ENCODE measurements at places on chromosomes 7 and 10.

DNA sequence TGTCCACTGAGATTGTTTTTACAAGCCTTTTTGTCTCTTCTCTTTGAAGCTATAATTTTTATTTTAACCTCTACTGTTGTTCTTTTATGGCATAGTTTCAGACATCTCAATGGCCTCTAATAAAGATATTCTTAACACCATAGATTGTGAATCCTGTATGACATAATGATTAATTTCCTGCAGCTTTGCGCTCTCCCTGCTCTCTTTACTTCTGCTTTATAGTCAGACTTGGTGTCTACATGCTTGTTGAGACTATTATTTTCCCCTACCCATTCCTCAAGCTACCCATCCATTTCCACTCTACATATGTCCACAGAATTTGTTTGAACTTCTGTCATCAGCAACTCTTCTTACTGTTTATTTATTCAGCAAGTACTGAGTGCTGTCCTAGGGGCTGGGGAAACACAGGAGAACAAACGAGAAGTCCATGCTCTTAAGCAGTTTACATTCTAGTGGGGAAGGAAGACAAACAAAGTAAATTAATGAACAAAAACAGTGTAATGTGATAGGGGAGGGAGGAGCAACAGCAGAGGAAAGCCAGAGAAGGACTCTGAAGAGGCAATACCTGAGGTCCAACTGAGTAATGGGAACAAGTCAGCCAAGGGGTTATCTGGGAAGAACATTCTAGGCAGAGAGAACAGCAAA, 110.1 kb downstream of the CDK14 start:
- no peak for DNase-seq

DNA sequence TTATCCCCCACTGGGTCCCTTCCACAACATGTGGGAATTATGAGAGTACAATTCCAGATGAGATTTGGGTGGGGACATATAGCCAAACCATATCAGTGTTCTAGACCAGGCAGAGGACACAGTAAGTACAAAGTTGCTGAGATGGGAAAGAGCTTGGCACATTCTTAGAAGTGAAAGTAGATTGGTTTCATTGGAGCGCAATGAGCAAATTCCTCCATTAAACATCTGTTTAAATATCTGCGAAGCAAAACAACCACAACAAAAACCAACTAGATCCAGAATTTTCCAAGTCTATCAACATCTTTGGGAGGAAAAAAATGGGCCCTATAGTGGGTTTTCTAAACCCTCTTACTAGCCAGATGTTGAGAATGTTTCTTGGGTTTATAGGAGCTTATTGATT, 80.0 kb upstream of the STEAP1B start:
- DNase-seq, result no peak

- no peak for DNase-seq
These were observed 22.3 kb downstream of the BZW2 start for GRCh38 chr7:16668049-16668858.

DNA sequence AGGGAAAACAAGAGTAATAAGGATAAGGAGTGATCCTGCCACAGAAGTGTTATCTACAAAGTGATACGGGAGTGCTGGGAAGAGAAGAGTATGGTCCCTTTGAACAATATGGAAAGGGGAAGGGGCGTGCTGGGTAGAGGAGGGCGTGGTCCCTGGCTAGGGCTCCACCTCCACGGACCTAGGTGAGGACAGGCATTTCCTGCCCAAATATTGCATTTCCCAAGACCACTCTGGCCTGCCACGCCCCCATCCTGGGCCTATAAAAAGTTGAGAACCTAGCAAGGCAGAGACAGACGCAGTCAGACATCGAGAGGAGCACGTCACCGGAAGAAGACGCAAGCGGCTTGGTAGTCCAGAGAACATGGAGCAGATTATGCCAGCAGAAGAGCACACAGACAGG, 22.8 kb downstream of the VSTM4 start:
- no peak for DNase-seq

GRCh38 chr7:6530626-6531491, 20.4 kb downstream of the GRID2IP start:
- peak; percentile 50 for DNase-seq

DNA sequence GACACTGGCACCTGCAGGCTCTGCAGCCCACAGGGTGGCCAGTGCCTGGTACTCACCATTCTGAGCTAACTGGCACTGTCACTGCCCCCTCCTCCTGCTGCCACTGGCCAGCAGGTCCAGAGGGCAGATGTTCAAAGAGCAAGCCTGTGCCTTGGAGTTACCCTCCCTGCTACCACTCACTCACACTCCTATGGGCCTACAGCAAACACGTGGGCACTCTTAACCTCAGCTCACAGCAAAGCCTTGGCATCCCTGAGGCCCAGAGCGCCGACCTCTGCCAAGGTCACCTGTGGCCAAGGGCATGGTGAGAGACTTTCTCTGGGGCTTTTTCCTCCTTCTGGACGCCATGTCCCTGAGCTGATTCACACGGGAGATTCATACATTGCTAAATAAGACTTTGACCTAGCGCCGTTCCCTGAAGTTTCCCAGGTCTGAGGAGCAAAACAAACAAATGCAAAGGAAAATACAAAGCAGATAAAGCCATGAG, 270.0 kb upstream of the PPP2R2D start:
- DNase-seq, result no peak

GRCh38 chr10:19204246-19204917, 155.8 kb downstream of the MALRD1 start:
- DNase-seq, result no peak

- DNase-seq, result no peak
These were observed 5.4 kb upstream of the GCK start for GRCh38 chr7:44194562-44195145.
